ENCODE measurements at places on chromosomes 16 and 17.

- no peak for DNase-seq
- H3K4me1 ChIP-seq = peaks cover 8% of the 10 kb centered on the region
- no peak overlapping the region for H3K27ac ChIP-seq
- no peaks in the 10 kb centered on the region for H3K27me3 ChIP-seq
- H3K4me3 ChIP-seq = no peak overlapping the region
Measured at GRCh38 chr16:71880176-71880575, 3.8 kb downstream of the ZNF821 start.

GRCh38 chr17:39547713-39548478 is 59.8 kb downstream of the NEUROD2 start:
- H3K27ac ChIP-seq = no peak overlapping the region
- H3K27me3 ChIP-seq = no peaks in the 10 kb centered on the region
- H3K4me3 ChIP-seq = no peak overlapping the region
- peak; percentile 76 for DNase-seq
- H3K4me1 ChIP-seq = no peaks in the 10 kb centered on the region

- peak; percentile 13 for DNase-seq
- H3K36me3 ChIP-seq = no peaks in the 10 kb centered on the region
- H3K4me1 ChIP-seq = peaks cover 6% of the 10 kb centered on the region
- peaks cover 9% of the 10 kb centered on the region for H3K27me3 ChIP-seq
- H3K27ac ChIP-seq = no peak within 1 kb of the TSS
Measured at GRCh38 chr17:48429638-48430586, at the start of gene SKAP1. SKAP1 (minus strand) TSS chr17:48430214.

DNA sequence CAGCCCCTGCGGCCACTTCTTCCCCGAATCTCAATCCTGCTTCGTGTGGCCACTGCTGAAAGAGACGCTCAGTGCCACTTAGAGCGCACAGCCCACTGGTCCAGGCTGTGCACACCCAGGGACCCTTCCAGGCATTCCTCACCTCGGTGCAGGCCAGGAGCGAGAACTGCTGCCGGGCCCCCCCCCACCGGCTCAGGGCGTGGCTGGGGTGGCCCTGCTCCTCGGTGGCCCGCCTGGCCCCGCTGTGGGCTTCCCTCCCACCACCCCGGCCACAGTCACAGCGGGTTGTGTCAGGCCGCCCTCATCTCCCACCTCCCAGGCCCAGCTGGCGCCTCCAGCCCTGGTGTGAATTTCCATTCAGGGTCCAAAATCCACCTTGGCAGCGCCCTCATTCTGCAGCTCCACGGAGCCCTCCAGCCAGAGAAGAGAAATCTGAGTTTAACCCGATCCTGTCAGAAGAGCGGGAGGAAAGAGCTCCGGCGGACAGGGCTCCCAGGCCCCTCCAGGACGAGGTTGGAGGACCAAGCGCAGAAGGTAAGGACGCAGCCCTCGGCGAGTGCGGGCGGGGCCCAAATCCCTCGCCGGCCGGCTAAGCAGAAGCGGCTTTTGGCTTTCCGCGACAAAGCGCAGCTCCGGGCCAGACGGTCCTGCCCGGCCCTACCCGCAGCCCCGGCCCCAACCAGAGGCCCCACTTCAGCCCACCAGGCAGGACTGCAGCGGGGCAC is 12.0 kb downstream of the TBC1D16 start:
- no peak overlapping the region for H3K4me3 ChIP-seq
- no peaks in the 10 kb centered on the region for H3K36me3 ChIP-seq
- no peaks in the 10 kb centered on the region for H3K27me3 ChIP-seq
- DNase-seq = no peak
- H3K27ac ChIP-seq = no peak overlapping the region

- H3K27me3 ChIP-seq = no peaks in the 10 kb centered on the region
- no peaks in the 10 kb centered on the region for H3K4me1 ChIP-seq
- no peaks in the 10 kb centered on the region for H3K36me3 ChIP-seq
- H3K4me3 ChIP-seq = no peak overlapping the region
Measured at GRCh38 chr17:70307430-70308225, 138.3 kb downstream of the KCNJ2 start.

- no peak overlapping the region for H3K4me3 ChIP-seq
- no peaks in the 10 kb centered on the region for H3K27me3 ChIP-seq
- no peak overlapping the region for H3K27ac ChIP-seq
- H3K4me1 ChIP-seq = no peaks in the 10 kb centered on the region
Measured at GRCh38 chr17:39080421-39081078, 70.9 kb downstream of the PLXDC1 start.

- no peaks in the 10 kb centered on the region for H3K36me3 ChIP-seq
- no peaks in the 10 kb centered on the region for H3K27me3 ChIP-seq
- H3K27ac ChIP-seq = no peak overlapping the region
- no peaks in the 10 kb centered on the region for H3K4me1 ChIP-seq
- no peak for DNase-seq
- no peak overlapping the region for H3K4me3 ChIP-seq
Measured at GRCh38 chr16:68866933-68867332, 23.6 kb downstream of the TANGO6 start.

DNA sequence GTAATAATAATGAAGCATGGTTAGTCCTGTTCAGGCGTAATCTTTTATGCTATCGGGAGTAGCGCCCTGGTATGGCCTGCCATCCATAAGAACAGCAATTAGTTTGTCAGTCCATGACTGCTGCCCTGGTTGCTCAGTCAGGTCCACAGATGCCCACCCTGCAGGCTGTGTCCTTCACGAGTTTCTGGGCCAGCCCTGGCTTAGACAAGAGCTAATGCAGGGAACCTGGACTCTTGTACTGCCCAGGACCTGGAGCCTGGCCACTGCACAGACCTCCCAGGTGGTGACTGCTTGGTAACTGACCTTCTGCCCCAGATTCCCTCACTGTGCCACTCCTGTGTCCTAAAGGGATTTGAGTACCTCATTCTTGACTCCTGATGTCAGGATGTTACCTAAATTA is 161.1 kb upstream of the NOG start:
- H3K36me3 ChIP-seq = no peaks in the 10 kb centered on the region
- H3K4me3 ChIP-seq = no peak overlapping the region
- no peaks in the 10 kb centered on the region for H3K4me1 ChIP-seq
- no peak for DNase-seq
- no peaks in the 10 kb centered on the region for H3K27me3 ChIP-seq

DNA sequence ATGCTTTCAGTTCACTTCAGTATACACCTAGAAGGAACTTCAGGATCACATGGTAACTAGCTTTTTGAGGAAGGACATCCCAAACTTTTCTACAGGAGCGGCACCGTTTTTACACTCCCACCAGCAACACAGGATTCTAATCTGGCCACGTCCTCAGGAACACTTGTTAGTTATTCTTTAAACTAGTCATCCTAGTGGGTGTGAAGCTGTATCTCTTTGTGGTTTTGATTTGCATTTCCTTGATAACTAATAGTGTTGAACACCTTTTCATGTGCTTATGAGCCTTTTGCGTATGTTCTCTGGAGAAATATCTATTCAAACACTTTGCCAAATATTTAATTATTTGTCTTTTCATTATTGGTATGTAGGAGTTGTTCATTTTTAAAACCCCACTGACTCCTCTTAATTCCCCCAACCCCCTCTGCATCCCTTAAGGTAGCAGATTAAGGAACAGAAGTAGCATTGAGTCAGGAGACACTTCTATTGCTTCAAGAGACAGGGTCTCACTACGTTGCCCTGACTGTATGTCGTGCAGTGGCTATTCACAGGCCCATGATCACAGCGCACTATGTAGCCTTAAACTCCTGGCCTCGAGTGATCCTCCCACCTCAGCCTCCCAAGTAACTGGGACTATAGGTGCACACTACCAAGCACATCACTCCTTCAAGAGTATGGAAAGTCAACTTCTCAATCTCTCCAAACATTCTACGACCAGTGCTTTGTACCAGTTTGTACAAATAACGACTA is 25.4 kb downstream of the YWHAE start:
- DNase-seq = no peak
- no peak overlapping the region for H3K27ac ChIP-seq
- H3K27me3 ChIP-seq = no peaks in the 10 kb centered on the region
- no peak overlapping the region for H3K4me3 ChIP-seq
- peaks cover 2% of the 10 kb centered on the region for H3K36me3 ChIP-seq

- H3K4me3 ChIP-seq = no peak overlapping the region
- peak; percentile 69 for DNase-seq
- H3K4me1 ChIP-seq = no peaks in the 10 kb centered on the region
- H3K27ac ChIP-seq = no peak overlapping the region
- H3K27me3 ChIP-seq = peaks cover 11% of the 10 kb centered on the region
Measured at GRCh38 chr17:74351552-74352210, 10.0 kb downstream of the BTBD17 start.

DNA sequence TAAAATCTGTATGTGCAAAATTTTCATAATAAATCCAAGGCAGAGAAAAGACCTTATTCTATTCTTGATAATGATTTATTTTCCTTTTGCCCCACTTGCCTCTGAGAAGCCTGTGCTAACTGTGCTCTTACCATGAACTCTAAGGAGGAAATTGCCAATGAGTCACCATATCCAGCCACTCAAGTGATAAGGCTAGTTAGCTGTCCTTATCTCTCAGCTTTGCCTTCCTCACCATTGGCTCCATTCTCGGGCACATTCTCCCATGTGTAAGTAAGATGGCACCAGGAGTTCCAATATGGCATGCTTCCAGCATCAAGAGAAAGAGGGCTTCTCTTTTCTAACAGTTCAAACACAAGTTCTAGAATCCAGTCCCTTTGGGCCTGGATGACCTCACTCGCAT is 142.4 kb downstream of the TOX3 start:
- no peaks in the 10 kb centered on the region for H3K27me3 ChIP-seq

DNA sequence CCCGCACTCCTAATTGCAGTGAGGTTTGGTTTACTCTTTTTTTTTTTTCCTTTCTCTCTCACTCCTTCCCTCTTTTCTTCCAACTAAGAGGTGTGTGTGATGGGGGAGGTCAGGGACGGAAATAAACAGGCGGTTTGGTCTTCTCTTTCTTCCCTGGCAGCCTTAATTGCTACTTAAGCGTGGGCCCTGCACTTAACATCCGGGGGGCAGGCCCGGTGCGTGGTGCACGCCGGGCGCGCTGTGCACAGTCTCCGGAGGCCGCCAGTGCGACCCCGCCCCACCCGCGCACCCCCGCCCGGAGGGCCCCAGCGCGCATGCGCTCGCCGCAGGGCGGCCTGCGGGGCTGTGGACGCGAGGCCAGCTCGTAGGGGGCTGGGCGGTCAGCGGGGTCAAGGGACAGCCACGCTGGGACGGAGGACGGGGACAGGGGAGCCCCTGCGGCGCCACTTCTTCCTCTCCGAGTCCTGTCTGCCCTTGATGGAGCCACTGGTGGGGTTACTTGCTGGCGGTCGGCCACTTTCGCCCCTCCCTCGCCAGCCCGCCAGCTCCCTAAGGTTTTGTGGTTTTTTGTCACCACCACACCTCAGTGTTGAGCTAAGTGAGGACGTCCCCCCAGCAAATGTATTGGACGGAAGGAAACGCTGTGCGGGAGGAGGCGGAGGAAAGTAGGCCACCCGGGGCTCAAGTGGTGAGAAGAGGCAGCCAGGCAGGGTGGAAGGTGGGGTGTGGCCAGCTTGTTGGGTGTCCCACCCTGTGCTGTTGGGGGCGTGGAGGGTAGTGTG is 120.9 kb downstream of the MRM1 start:
- peaks cover 12% of the 10 kb centered on the region for H3K4me1 ChIP-seq
- no peak overlapping the region for H3K27ac ChIP-seq
- DNase-seq = peak; percentile 51
- H3K36me3 ChIP-seq = no peaks in the 10 kb centered on the region

DNA sequence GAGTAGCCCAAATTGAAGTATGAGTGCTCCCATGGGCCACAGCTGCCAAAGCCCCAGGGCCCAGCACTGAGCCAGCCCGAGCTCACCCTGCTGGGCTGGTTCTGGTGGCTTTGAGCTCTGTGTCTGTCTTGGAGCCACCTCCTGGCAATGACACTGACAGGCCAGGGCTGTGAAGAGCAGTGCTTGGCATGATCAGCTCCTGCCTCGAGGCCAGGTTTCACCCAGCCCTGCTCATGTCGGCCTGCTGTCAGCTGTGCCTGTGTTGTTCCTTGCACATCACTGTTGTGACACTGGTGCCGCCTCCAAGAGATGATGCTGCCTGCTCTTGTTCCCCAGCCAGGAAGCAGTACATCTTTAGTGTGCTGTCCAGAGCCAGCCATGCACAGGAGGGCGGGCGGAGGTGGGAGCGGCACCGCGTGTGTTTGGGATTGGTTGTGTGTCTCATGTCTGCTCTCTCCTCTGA is 26.0 kb downstream of the PLD6 start:
- DNase-seq = no peak
- no peak overlapping the region for H3K27ac ChIP-seq
- H3K36me3 ChIP-seq = peaks cover 20% of the 10 kb centered on the region
- H3K4me1 ChIP-seq = no peaks in the 10 kb centered on the region

- H3K4me1 ChIP-seq = no peaks in the 10 kb centered on the region
- DNase-seq = peak; percentile 84
- H3K27me3 ChIP-seq = no peaks in the 10 kb centered on the region
- no peak overlapping the region for H3K27ac ChIP-seq
Measured at GRCh38 chr17:78421534-78422266, 43.3 kb downstream of the PGS1 start.

- no peaks in the 10 kb centered on the region for H3K36me3 ChIP-seq
- H3K27ac ChIP-seq = no peak overlapping the region
- no peak overlapping the region for H3K4me3 ChIP-seq
Measured at GRCh38 chr17:82291582-82292250, 18.2 kb upstream of the CSNK1D start.

GRCh38 chr17:63631062-63631461 is 8.8 kb downstream of the MAP3K3 start:
- no peaks in the 10 kb centered on the region for H3K27me3 ChIP-seq
- no peak for DNase-seq
- peaks cover 9% of the 10 kb centered on the region for H3K4me1 ChIP-seq
- no peak overlapping the region for H3K4me3 ChIP-seq

DNA sequence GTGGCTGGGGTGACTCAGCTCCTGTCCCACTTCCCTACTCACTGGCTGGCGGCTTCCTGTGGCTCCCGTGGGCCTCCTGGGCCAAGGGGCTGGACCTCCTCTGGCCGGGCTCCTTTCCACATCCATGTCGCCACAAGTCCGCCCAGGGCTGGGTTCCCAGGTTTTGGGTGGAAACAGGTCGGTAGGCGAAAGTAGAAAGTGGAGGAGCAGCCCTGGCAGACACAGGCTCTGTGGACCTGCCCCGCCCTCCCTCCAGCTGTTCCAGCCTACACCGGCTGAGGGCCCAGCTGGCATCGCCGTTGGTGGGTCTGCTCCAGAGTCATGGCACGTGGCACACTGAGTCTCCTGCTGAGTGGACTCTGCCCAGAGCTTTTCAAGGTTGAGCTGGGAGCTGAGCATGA is 28.7 kb downstream of the GSE1 start:
- H3K4me3 ChIP-seq = no peak overlapping the region
- no peak for DNase-seq
- H3K4me1 ChIP-seq = no peaks in the 10 kb centered on the region
- H3K36me3 ChIP-seq = no peaks in the 10 kb centered on the region

GRCh38 chr16:30521873-30522641 is 4.3 kb downstream of the ZNF768 start:
- peaks cover 2% of the 10 kb centered on the region for H3K4me1 ChIP-seq
- DNase-seq = no peak
- H3K4me3 ChIP-seq = no peak overlapping the region
- no peaks in the 10 kb centered on the region for H3K27me3 ChIP-seq

Data from mesendoderm (in vitro differentiated cells).